ENCODE measurements at places on chromosomes 5 and 9.

GRCh38 chr9:127561491-127562278 is 50.4 kb upstream of the STXBP1 start:
- peak; percentile 97 for DNase-seq

- peak; percentile 27 for DNase-seq
Observed at GRCh38 chr5:108259306-108259705, 122.6 kb downstream of the FBXL17 start.

DNA sequence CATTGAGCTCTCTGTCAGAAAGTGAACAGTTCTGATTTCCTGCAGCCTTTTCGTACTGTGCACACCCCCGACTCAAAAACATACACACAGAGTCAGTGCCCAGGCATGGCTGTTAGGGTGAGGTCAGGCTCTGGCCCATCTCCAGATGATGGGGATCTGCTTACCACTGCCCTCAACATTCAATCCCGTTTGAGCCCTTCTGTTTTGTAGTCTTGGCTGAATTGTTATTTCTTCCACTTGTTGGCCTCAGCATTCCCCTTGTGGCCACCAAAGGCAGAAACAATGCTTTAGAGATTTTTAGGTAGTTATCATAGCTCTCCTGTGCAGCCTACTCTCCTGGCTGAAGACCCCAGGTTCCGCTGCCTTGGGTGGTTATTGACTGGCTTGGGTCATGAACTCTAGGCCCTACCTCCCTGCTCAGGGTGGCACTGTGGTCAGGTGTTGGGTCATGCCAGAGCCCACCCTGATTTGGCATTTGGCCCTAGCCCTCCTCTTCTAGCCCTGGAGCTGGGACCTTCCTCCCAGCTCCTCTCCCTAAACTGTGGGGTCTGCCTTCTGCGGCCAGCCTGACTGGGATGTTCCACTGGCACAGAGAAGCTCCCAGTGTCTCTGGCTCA is 7.8 kb upstream of the MYOZ3 start:
- no peak for DNase-seq

GRCh38 chr5:111774525-111774924 is 17.5 kb upstream of the NREP start:
- DNase-seq: peak; percentile 78

GRCh38 chr5:179276838-179277395 is 68.3 kb downstream of the ADAMTS2 start:
- no peak for DNase-seq

GRCh38 chr5:132389585-132390286 is 20.2 kb downstream of the SLC22A5 start:
- DNase-seq: peak; percentile 97
